ENCODE measurements at places on chromosomes 7 and 10.

- no peak for DNase-seq
Observed at GRCh38 chr10:100824886-100825285, 79.5 kb downstream of the PAX2 start.

DNA sequence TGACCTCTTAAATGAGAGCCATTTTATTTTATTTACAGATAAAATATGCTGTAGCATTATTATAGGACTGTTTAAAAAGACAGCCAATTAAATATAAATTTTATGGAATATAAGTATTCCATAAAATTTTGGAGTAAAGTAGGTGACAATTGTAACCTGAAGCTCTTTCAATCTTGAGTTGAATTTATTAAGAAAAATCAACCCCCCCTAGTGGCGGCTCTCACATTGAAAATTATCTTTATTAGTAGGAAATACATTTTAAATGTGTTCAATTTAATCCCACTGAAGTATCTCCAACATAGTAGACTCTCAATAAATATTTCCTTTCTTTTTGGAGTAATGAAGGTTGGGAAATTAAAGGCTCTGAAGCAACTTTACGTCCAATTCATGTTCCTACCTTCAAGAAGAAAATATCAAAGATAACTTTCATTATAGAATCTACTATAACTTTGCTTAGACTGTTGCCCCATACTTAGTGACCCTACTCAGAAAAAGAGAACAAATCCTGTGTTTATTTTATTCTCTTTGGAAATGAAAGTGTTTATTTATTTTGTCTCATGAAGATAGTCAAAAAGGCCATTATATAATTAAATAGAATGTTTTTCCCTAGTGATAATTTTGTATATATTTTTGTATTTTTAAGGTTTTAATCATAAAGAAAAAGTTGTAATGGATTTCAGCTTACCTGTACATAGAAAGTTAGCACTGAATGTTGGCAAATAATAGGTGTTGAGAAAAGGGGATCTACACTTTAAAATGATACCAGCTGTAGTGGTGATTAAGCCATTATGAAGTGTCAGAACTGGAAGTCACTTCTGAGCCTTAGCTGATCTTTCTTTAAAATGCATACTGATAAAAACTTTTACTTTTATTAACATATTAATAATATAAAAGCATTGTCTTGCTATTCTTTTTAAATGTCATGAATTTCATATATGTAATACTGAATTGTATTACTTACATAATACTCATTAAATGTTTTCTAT lies 3.3 kb downstream of the AHR start:
- DNase-seq = peak; percentile 37

DNA sequence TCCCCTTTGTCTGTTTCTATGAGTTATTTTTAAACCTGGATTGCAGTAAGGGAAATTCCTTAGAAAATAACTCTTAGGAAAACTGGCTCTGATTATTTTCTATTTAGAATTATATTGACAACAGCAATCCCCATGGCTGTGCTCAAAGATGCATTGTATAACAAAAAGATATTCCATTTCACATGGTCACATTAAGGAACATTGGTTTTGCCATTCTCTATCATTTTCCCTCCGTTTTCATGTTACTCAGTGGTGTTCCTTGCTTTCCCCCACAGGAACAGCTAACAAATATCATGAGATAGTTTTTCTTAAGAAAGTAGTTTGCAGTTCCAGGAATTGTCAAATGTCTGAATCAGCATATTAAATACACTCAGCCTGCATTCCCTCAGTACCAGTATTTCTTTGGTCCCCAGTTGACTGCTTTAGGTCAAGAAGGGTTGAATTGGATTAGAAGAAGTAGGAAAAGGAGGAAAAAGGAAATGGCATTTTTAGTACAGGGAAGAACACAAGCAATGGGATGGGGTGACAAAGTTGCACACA lies 436.7 kb downstream of the TNS3 start:
- DNase-seq = no peak

GRCh38 chr7:135197906-135198655 lies 13.2 kb downstream of the WDR91 start:
- DNase-seq = no peak

DNA sequence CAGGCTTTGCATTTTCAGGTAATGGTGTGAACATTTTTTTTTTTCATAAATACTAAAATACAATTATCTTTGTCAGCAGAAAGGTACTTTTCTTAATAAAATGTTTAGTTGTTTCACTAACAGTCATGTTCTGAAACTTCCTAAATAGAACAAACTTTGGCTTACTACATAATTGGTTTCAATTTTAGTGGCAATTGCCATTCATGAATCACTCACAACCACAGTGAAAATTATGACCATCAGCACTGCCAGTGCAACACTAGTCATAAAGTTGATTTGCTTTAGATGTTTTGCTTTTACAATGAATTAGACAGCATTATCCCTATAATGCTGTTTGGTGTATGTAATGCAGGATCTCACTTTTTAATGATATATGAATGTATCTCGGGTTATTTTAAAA lies 297.6 kb upstream of the PLXDC2 start:
- no peak for DNase-seq

GRCh38 chr7:155488483-155489127 lies 30.7 kb downstream of the EN2 start:
- no peak for DNase-seq

- no peak for DNase-seq
Observed at GRCh38 chr10:76358743-76359395, 927.4 kb downstream of the LRMDA start.

DNA sequence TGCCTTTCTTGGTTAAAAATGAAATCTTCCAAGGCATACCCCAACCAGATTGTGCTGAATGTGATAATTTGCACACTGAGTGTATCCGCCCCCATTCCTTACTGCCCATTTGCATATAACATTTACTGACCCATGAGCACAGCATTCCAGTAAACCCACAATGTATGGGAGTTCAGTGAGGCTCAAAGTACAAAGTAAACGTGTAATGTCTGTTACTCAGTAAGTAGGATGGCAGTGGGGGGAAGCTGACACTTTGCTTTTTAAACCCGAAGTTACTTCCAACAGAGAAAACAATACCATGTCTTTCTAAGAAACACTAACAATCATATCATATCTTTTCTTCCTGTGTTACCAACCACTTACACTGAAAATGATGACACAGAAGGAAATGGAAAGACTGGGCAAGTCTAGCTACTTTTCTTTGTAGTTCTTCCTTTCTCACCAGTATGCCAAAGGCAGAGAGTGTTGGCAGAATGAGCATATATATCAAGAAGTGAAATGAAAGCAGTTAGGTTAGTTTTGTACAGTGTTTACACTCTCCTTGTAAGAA lies 27.1 kb upstream of the SOSTDC1 start:
- DNase-seq = no peak

DNA sequence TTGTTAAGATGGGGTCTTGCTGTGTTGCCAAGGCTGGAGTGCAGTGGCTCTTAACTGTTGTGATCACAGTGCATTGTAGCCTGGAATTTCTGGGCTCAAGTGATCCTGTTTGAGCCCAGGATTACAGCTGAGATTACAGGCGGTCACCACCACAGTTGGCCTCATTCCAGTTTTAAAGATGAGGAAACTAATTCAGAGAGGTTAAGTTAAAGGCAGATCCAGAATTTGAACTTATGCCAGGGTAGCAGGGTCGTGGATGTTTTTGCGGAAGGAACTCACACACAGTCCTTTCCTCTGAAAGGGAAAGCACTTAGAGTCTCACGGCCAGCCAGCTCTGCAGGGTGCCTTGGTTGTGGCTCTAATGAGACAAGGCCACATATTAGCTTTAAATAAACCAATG lies 84.7 kb downstream of the MMRN2 start:
- no peak for DNase-seq

- DNase-seq = no peak
Observed at GRCh38 chr7:65325793-65326432, 47.7 kb upstream of the ZNF92 start.

GRCh38 chr7:1579481-1580421 lies 9.9 kb upstream of the PSMG3 start:
- peak; percentile 59 for DNase-seq

DNA sequence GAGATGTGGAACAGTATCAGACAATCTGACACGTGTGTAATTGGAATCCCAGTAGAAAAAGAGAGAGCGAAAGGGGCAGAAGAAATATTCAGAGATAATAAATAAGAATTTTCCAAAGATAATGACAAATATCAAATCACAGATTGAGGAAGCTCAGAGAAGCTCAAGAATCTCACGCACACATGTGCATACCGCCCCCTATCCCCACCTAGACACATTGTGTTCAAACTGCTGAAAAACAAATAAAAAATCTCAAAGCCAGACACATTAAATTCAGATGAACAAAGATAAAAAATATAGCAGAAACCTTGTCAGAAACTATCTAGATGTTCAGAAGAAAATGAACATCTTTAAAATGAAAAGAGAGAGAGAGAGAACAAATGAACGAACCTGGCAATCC lies 17.2 kb downstream of the SFR1 start:
- no peak for DNase-seq

DNA sequence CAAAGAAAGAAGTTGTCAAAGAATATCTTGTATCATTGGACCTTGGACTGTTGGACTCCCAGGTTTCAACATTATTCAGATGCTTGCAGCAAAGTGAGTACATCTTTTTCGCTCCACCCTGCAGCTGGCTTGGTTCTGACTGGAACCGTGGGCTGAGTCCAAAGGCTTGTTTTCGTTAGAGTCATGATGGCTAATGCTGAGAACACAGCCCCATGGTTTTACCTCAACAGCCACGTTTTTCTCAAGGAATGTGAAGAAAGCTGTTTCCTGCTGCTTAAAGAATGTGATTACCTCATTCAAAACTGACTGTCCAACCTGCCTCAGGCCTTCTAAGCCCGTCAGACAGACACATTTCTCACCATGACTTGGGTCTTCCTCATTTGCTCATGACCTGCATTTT lies 69.5 kb downstream of the STEAP1B start:
- DNase-seq = no peak

DNA sequence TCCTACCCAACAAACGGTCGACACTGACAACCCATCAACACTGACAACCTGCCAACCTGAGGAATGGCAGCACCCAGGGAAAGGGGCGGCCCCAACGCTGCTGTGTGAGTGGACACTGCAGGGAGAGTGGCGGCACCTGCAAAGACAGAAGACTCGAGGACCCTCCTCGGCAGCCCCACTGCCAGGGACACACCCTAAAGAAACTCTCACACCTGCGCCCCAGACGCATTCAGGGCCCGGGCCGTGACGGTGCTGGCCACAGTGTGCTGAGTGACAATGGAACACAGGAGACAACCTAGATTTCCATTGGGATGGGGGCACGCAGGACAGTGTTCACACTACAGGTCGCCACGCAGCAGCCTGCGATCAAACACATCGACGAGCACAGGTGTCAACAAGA lies 3.6 kb downstream of the CAMK2B start:
- DNase-seq = no peak

DNA sequence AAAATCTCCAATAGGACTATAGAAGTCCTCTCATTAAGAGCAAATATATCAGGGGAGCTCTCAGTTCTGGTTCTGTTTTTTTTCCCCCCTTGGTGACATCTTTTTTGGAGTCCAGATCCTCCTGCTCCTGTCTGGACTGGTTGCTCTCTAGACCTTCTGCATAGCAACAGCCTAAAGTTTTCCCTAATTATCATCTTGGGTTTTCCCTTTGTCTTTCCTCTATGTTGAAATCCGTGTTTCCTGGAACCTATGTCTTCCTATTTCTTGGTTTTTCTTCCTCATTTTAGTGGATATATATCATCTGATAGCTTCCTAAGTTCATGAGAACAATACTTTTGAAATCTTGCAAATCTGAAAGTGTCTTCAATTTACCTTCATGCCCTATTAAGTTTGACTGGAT lies 29.7 kb upstream of the MTERF1 start:
- DNase-seq = no peak

DNA sequence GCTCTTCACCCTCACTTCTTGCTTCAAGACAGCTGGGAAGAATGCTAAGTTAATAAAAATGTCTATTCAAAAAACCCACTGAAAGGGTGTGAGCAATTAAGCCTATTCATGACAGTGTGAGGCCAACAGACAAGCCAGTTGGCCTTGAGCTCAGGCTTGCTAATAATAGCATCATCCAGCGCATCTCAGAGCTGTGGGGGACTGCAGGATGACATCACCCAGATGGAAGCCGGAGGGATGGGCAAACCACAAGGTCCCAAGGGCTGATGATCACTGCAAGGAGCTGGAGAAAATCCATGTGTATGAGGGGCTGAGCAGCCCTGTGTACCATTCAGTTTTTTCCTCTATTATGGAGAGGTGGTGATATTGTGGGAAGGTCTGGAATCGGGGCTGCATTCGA lies 770.4 kb downstream of the TNS3 start:
- no peak for DNase-seq

DNA sequence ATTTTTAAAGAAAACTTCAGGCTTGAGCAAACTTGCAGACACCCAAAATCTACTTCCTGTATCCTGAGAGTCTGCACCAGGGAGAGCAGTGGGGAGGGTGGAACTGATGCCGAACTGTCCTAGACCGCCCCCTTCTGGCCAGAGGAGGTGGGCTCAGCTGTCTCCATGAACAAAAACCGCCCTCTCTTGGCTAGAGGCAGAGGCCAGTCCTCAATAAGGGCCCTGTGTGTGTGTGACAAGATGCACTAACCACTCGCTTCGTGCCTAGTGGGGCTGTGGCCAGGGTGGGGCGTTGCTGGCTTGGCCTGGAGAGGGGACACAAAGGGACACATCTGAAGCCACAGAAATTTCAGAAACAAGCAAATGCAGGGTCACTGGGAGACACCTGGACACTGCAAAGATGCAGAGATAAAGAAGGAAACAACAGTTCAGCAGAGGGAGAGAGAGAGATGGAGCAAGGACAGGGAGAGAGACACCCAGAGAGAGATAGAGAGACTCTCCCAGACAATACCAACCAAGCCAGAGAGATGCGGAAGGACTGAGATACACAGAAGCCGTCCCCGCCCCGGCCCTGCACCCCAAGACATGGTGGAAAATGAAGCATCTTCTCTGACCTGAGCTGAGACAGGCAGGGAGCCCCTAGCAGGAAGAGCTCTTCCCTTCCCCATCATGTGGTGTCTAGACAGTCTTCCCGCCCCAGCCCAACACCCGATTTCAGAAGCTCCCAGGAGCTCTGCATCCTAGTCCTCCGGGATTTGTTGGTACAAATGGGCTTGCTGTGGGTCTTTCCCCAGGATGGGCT lies 22.7 kb upstream of the FXYD4 start:
- DNase-seq = peak; percentile 78

DNA sequence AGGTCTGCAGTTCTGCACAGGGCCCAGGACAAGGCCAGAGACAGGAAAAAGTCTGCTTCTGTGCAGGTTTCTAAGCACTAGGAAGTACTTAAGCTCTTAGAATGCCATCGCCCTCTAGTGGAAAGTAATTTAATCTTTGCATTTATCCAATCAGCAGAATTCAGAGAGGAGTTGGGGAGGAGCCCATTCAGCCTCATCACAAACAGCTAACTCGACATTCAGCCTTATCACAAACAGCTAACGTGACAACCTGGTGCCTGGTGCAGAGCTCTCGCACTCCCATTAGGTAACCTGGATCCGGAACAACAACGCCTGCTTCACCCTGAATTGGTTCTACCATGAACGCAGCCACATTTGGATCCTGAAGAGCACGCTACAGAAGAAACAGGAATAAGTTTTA lies 15.2 kb downstream of the OAT start:
- DNase-seq = no peak

- no peak for DNase-seq
Observed at GRCh38 chr10:43123361-43124093, 14.7 kb upstream of the CSGALNACT2 start.

All from T follicular helper cell (primary cell).